ENCODE measurements at places on chromosomes 1 and 21.

DNA sequence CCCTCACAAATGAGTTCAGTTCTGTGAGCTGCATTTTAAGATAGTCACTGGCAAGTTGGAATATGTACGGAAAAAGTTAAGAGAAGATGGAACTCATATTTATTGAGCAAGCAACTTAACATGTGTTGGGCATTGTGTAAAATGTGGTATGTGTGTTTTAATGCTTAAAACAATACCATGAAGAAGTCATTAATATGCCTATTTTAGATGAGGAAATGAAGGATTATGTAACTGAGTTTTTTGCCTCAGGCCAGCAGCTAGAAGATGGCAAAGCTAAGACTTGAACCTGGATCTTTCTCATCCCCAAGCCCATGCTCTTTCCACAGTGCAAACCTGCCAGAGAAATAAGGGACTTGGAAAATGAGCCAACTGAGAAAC, 48.9 kb downstream of the SPATA46 start:
- DNase-seq: no peak

GRCh38 chr1:178283409-178283808, 189.5 kb downstream of the RASAL2 start:
- no peak for DNase-seq

GRCh38 chr21:41280115-41280919, 36.3 kb upstream of the FAM3B start:
- DNase-seq: no peak

GRCh38 chr1:192817246-192817645, 8.4 kb downstream of the RGS2 start:
- DNase-seq: no peak

DNA sequence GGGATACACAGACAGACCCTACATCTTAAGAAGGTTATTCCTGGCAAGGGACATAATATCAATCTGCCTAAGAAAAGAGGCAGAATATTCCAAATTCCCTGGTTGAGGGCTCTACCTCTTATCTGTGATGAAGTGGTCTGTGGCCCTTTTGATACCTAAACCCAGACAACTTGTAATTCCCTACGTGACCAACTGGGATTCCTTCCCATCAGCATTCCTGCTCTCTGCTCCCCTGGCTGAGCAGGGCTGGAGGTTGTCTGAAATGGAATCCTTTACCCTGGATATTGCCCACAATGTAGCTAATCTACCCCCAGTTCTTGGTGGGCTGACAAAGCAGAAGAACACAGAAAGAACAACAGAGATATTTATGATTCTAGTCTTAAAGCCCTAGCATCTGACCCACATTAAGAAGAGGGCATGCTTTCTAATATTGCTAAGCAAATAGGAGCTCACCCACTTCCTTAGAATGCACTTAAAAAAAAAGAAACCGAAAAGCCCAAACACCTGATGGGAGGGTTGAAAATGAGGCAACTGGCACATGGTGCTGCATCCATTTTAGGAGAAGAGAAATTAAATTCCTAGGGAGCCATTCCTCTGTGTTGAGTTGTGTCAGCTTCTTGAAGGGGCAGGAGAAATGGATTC, 36.8 kb downstream of the GADD45A start:
- no peak for DNase-seq

DNA sequence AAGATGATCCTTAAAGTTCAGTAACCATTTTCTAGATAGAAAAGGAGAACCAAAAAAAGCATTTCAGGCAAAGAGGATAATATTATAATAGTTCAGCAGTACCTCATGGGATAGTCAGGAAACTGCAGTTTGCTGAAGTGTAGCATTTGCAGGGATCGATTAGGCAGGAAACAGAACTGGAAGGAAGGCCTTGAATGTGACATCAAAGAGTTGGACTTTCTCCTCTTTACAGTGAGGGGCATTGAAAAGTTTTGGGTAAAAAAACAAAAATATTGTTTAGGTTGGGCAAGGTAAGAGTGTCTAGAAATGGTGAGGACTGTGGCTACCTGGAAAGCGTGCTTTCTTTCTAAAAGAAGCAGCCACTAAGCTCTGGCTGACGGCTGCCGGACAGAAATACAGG, 8.0 kb upstream of the IRF6 start:
- no peak for DNase-seq

DNA sequence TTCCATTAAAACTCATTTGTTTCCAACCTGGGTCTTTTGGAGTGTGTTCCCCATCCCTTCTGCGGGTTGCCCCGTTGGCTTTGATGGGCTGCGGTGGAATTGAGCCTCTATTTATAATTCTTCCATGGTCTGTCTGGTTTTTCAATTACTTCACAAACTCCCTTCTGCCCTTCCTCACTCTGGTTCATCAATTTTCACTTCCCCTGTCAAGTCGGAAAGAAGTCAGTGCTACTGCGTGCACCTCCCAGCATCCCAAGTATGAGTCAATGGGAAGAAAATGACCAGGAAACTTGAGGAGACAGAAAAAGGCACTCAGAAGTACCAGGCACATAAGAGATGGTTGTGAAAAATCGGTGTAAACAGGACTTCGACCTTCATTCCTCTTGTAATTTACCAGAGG, 126.2 kb downstream of the KAZN start:
- DNase-seq: no peak

DNA sequence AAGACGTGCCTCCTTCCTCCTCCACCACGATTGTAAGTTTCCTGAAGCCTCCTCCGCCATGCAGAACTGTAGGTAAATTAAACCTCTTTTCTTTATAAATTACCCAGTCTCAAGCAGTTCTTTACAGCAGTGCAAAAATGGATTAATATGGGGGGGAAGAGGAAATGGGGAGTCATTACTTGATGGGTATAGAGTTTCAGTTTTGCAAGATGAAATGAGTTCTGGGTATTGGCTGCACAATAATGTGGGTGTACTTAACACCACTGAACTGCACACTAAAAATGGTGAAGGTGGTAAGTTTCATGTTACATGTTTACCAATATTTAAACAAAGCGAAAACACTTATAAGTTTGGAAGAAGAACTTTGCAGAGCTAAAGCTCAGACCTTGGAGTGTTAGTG, 24.3 kb upstream of the DISP1 start:
- no peak for DNase-seq

DNA sequence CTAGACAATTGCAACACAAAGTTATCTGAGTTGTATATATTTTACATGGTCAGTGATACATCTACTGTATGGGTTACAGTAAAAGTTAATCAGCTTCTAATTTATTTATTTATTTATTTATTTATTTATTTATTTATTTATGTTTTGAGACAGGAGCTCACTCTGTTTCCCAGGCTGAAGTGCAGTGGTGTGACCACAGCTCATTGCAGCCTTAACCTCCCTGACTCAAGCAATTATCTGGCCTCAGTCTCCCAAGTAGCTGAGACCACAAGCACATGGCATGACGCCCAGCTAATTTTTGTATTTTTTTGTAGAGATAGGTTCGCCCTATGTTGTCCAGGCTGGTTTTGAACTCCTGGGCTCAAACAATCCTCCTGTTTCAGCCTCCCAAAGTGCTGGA, 241.6 kb downstream of the PTPRC start:
- DNase-seq: no peak

DNA sequence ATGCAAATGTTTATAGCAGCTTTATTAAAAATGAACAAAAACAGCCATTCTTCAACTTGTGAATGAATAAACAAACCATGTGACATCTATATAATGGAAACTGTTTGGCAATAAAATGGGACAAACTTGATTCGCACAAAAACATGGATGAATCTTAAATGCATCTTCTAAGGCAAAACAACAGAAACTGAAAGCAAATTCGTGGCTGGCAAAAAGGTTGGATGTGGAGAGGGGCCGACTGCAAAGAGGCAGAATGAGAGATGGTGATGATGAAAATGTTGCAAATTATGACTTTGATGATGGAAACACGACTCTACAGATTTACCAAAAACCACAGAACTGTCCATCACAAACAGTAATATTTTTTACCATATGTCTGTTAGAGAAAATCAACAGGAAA, 327.0 kb upstream of the NR5A2 start:
- DNase-seq: no peak

GRCh38 chr1:40965531-40965930, 14.0 kb upstream of the CTPS1 start:
- no peak for DNase-seq

DNA sequence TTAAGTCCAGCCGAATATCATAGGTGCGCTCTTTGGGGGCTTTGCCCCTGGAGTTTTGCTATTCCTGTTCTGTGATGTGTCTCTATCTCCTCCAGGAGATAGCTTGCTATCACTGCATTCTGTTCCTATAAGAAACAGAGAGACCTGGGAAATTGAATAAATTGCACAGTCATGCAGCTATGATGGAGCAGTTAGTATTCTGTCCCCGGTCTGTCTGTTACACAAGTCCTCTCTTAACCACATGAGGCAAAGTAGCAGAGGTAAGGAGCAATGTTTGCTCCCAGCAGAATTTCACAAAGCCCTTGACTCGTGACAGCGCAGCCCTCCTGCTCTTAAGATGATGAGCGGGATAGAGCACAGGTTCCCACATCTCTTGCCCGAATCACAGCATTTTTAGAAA, 63.9 kb upstream of the GRHL3 start:
- no peak for DNase-seq

GRCh38 chr1:55685560-55685959, 470.4 kb upstream of the USP24 start:
- no peak for DNase-seq

DNA sequence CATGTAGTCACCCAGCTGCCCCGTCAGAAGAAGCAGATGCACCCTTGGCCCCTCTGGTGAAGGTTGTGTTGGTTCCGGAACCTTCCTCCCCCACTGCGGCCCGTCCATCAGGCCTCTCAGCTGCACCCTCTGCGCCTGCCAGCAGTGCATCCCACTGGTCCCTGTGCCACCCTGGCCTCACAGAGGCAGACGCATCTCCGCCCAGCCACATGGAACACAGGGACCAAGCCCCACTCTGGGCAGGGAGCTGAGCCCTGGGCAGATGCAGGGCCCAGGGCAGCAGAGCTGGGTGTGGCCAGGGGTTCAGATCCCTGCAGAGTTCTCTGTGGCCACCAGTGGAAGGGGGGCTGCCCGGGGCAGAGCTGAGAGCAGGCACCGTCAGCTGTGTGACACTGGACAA, 50.6 kb downstream of the SLC19A1 start:
- no peak for DNase-seq

DNA sequence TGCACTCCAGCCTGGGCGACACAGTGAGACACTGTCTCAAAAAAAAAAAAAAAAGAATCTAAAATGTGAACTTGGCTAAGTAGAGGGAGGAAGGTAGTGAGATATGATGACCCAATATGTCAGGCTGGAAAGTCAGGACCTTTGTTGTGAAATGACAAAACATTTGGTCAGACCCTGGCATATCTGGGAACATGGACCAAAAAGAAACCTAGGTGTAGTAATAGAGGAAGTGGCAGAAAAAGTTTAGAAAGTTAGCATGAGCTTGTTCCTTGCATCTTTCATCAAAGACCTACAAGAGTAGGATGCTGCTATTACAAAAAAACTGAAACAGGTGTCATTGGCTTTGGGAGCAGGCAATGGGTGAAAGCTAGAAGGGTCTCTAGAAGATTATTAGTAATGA, 7.3 kb upstream of the S100A3 start:
- no peak for DNase-seq

GRCh38 chr1:1175221-1176062, 1.8 kb downstream of the TTLL10 start:
- DNase-seq: no peak

DNA sequence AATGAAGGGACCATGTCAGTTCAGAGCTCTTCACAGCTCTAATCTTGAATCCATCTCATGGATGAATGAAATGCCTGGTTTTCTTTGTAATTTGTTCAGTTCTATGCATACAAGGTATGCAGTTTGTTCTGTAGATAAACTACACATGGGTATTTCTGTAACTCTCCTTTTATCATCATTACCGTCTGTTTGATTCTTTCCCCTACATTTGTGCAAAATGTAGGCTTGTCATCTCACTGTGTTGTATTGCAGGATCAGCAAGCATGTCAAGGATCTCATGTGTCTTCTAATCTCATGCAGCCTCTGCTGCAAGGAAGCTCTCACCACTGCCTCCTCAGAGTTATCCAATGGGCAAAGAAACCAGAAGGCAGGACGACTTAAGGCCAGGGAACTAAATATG, 79.3 kb downstream of the OLFML2B start:
- no peak for DNase-seq

GRCh38 chr1:37400466-37401225, 73.7 kb upstream of the ZC3H12A start:
- DNase-seq: no peak

DNA sequence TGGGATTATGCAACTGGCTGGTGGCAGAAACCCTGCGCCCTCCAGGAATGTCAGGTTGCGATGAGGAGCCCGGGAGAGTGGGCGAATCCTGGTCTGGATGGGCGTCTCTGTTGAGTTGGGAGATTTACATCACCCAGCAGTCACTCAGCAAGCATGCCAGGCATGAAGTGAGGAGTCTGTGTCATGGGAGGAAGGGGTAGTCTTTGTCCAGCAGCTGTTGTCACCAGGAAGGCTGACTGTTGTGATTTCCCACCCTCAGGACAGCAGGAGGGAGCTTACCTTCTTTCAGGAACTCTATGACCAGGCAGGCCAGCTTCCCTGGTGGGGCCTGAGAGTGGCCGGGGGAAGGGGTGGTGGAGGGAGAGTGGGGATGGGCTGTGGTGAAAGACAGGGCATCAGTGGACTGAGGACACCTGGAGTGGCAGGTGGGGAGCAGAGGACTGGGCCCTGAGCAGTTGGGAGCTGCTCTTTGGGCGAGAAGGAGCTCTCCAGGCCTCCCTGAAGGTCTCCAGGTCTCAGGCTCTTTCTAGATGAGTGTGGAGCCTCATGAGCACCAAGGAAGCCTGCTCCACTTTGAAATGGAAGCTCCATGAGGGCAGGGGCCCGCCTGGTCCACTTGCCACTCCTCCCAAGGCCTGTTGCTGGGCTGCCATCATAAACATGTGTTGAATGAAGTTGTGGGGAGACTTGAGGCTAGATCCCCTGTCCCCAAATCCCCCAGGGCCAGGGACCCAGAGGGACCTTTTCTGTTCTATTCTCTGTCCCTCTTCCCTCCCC, 21.3 kb upstream of the PKP1 start:
- DNase-seq: no peak

DNA sequence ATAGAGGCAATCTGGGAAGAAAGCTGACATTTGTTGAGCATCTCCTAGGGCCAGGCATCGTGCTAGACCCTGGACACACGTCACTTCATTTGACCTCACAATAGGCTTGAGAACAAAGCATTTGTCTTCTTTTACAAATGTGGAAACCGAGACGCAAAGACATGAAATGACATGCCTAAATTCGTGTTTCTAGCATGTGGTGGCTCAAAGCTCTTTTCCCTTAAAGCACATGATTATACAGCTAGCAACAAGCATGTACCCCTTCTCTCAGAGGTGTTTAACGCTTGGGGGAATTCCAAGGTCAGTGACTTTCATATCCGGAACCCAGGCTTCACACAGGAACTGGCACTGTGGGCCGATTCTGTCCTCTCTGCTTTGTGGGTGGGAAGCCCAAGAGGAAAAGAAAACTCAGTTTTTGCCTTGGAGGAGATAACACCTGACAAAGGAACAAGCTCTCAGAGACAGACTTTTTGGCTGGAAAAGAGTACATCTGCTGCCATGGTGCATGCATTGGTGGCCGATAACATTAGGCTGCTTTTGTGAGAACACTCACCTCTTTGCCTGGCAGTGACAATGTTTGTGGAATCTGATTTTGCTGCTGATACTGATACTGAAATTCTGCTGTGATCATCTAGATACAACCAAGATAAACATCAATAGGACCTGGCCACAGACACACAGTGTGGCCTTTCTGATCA, 15.4 kb upstream of the CD2 start:
- DNase-seq: no peak

GRCh38 chr1:34683616-34684015, 71.2 kb upstream of the GJB5 start:
- no peak for DNase-seq
